ENCODE measurements at places on chromosomes 7 and 10. TPM values are rescaled to one million over a fixed set of nuclear protein-coding genes. Genes with fewer than 3 reads are reported as not detected.
A peak's percentile ranks its signal among the peaks of the same experiment; 100 is the strongest.

The HOXA4 gene
- total RNA-seq: 1.6 TPM

The RHEB gene
- 41.2 TPM for total RNA-seq

The CDC14C gene
- total RNA-seq: not detected

DNA sequence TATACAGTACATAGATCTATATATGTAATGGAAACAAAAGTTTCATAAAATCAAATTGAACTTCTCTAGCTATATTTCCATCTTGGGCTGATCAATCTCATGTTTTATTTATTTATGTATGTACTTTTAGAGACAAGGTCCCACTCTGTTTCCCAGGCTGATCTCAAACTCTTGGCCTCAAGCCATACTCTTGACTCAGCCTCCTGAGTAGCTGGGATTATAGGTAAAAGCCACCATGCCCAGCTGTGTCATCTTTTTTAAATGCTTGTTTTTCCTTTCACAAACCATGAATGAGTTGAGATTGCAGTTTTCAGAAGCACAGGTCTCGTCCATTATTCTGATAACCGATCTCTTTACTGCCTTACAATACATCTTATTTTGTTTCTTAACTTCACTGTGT, 400.9 kb downstream of the KCNMA1 start:
- no peak for DNase-seq

DNA sequence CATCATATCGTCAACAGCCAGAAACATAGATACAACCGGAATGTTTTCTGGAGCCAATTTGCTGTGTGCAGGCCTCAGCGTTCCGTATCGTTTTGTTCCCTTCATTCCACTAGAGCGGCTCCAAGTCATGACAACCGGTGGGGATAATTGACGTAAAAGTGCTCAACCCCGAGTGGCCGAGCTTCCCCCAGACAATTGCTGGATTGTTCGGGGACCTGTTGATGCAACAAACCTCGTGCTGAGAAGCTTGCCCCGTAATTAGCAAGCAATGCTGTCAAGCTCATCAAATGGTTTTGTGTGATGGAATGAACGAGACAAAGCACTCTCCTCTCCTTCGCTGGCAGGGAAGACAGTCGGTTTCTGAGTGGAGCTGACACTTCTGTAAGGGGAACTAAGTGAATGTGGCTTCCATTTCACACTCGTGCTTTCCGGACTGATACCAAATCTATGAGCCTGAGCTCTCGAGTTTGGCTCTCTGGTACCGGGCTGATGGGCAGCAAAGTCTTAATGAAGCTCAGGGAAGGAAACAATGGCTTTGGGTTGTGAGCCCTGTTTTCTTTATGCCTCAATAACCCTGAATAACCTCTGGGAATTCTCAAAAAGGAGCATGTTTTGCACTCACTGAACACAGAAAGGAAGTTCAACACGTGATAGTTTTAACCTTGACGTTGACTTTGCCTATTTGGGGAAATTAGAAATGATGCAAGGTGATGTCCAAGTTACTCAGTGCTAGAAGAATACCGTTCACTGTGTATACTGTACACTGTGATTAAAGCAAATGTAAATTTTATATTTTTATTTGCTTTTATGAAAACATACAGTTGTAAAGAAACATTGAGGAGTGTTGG, 220.5 kb downstream of the BAMBI start:
- no peak for DNase-seq

- no peak for DNase-seq
These were observed 32.8 kb upstream of the ARHGAP12 start for GRCh38 chr10:31961277-31962074.

DNA sequence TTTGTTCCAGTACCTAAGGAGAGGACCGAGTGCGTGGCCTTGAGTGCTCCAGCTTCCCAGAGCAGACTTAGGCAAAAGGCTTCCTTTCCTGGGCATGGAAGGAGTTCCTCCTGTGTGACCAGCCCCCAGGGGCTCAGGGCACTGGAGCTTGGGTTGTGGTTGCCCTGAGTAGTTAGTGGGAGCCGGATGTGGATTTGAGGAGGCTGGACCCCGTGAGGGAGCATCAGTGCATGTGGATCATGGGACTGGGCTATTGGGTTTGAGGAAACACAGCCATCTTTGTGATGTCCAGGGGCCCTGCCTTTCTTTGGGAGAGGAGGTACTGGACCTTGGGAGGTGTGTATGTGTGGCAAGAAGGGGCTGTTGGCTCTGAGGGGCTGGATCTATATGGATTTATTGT, 8.4 kb downstream of the LRMDA start:
- DNase-seq: no peak

- DNase-seq: no peak
These were observed 107.8 kb upstream of the PPP1R3A start for GRCh38 chr7:114026486-114027089.

DNA sequence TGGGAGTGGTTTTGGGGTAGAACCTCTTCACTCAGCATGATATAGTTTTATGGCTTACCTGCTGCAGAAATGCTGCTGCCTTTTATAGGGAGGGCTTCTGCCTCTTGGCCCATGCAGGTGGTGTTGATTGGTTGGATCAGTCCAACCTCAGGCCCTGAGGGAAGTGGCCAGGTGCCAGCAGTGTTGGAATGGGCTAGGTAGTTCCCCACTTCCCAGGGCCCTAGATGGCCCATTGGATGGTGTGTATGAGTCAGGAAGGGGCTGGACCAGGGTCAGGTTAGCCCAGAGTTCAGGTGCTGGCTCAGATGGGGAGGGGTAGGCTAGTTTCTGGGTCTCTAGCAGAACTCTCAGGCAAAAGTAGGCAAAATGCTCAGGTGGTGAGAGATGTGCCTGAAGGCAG, 455.5 kb downstream of the CCSER2 start:
- no peak for DNase-seq

The KCND2 gene
- total RNA-seq: 0.11 TPM

GRCh38 chr7:7870555-7870954, 98.0 kb upstream of the GLCCI1 start:
- DNase-seq: no peak

GRCh38 chr7:80036107-80036506, 98.5 kb upstream of the GNAI1 start:
- no peak for DNase-seq

GRCh38 chr7:126957443-126957842, 295.3 kb downstream of the GRM8 start:
- no peak for DNase-seq

The NPC1L1 gene
- 0.10 TPM for total RNA-seq

DNA sequence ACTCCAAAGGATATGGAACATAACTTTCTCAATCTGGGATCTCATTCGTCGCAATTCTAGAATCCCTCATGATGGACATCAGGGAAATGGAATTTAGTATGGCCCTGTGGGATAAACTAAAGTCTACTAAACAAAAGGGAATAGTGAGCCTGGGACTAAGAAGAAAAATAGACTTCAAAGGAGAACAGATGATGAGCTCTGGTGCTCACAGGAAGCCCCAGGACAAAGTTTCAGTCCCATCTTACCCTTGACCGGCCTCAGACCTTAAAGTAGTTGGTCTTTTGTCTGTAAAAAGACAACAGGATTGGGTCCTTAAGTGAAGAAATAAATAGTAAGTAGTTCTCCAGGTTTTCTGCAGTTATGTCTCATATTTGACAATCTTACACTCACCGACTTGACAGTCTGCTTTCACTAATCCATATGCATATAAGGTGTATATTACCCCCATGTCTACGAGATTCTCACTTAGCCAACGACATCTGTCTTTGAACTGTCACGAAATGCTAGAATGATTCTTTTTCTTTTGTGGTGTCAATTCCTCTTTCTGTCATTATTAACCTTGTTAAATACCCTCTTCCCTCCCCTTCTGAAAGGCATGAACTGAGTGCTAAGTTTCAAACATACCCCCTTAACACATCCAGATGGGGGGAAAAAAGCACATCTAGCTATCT, 10.9 kb upstream of the IKZF1 start:
- no peak for DNase-seq

DNA sequence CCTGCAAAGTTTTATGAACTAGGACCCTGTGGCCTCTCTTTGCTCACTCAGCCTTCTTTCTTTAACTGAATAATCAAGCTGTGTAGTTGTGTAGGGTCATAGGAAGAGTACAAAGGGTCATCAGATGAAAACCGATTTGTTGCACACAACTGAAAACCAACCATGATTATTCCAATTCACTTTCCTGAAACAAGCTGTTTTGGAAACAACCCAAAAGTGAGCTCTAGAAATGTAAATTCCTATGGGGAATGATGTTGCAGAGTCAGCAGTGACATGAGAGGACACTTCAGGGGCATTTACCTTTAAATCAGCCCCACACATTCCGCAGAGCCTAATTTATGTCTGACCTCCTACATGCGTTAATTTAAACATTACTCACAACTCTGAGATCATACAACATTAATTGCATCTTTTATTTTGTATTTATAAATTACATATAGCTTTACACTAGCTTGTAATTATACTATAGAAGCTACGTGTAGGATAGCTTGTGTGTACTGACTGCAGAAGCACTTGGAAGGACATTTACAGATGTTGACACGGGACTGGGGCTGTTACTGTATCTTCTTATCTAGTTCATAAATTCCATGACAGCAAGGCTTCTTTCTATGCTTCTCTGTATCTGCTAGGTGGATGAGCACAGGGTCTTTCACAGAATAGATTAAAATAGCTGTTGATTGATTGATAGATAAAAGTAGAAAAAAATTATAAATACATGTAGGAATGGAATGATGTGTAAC, 139.9 kb upstream of the AKR1E2 start:
- DNase-seq: no peak

DNA sequence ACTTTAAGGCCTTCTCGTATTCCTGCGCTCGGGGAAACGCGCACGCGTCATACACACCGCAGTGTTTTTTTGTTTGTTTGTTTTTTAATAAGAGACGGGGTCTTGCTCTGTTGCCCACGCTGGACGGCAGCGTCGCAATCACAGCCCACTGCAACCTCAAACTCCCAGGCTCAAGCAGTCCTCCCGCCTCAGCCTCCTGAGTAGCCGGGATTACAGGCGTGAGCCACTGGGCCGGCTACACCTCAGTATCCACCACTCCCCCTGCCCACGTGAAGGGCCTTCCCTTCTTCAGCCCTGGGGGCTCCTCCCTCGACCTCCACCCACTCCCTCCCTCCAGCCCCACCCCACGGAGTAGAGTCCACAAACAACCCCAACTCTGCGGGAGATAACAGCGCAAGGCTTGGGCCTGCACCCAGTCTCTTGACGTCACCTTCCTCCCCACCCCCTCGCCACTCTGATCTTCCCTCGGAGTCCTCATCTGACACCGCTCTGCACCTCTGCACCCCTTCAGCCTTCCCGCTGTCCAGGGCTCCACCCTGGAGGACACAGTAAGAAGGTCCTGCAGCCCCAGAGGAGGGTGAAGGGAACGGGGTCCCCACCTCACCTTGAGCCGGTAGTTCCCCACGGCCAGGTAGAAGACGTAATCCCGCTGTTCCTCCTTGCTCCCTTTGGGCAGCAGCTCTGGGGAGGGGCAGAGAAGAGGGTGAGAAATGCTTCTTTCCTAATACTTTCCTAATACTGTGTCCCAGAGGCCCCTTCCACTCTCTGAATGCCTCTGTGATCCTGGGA, 2.8 kb upstream of the CLDN15 start:
- no peak for DNase-seq

- peak; percentile 80 for DNase-seq
These were observed 5.8 kb upstream of the ZNF22 start for GRCh38 chr10:44994752-44995530.

DNA sequence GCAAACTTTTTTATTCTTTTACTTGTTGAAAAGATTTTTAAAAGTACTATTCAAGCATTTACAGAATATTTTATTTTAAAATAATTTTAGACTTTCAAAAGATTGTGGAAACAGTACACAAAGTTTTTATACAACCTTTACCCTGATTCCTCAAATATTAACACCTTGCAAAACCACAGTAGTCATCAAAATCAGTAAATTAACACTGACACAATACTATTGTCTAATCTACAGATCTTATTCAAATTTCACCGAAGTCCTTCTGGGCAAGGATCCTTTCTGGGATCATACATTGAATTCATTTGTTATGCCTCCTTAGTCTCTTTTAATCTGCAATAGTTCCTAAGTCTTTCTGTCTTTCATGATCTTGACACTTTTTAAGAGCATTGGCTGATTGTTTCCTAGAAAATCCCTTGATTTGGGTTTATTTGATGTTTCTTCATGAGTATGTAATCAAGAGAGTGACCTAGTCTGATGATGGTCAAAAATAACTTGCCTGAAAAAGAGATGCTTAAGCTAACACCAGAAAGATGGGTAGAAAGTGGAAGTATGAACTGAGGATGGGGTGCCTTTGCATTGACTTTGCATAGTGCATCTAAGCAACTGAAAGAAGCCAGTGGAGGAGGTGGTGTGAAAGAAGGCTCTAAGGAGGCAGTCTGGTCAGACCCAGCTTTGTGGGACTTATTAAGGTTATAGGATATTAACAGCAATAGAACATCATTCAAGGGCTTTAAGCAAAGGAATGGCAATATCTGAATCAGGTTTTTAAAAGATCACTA, 9.7 kb downstream of the STAMBPL1 start:
- DNase-seq: no peak

The SPDYE2B gene
- total RNA-seq: not detected

The NANOS1 gene
- 0.34 TPM for total RNA-seq

The KAZALD1 gene
- total RNA-seq: 6.1 TPM

DNA sequence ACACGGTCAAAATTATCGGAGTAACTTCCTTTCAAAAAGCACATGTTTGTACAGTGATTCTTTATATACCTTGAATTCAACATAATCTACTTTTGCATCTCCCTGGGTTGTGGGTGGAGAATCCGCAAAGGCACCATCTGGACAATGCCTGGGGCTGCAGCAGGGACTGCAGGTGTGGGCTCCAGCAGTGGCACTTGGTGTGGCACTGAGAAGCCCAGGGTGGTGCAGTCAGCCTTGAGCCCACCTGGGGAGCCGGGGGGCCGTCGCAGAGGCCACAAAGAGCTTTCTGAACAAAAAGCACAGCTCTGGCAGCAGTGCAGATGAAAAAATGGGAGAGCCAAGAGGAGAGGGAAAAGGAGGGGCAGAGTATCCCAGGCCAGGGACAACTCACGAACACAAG, 22.2 kb downstream of the PARD3 start:
- DNase-seq: peak; percentile 62

- no peak for DNase-seq
These were observed 38.6 kb downstream of the FZD1 start for GRCh38 chr7:91302794-91303193.

The NPVF gene
- total RNA-seq: not detected

DNA sequence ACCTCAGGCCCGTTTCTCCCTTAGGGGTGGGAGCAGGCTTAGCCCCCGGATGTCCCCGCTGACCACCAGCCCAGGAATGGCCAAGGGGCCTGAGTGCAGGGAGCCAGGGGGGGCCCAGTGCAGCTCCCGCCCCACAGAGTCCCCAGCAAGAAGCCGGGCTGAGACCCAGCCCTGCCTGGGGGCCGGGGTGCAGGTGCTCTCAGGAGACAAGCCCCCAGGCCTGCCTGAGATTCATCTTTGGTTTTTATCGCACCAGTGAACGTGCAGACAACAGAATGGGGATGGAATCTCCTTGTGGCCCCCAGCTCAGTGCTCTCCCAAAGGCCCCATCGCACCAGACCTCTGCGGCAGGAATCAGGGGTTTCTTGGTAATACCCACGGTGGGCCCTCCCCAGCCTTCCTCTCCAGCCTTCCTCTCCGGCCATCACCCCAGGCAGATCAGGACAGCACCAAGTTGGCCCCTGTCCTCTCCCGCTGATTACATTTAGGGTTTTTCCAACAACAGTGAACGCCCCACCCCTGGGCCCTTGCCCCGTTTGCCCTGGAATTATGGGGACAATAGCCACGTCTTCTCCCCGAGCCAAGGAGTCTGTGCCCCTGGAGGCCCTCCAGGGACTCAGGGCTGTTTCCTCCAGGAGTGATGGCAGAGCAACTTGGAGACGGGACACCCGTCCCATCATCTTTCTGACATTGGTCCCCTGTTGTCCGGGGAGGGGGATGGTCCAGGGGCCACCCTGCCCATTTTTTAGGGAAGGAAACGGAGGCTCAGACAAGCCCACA, 22.4 kb downstream of the ADAP1 start:
- no peak for DNase-seq
